Renal cortex interstitium (tissue), 15 donors: ENCODE measurements at places on chromosomes 12 and 14.

DNA sequence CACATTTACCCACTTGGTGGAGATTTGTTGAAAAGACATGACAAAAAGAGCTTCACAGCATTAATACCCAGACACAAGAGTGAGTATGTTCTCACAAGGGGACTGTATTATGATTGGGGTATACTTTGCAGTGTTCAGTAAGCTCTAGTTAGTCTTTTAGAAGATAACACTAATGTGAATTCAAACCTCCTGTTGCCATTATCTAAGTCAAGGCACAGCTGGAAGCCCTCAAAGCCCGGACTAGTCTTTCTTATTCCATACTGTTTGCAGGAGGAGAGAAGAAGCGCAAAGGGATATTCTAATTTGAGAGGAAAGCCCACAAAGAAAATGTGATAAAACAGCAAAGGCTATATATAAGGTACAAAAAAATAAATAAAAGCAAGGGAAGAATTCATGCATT is 445.9 kb downstream of the SOX5 start:
- no peak for DNase-seq

DNA sequence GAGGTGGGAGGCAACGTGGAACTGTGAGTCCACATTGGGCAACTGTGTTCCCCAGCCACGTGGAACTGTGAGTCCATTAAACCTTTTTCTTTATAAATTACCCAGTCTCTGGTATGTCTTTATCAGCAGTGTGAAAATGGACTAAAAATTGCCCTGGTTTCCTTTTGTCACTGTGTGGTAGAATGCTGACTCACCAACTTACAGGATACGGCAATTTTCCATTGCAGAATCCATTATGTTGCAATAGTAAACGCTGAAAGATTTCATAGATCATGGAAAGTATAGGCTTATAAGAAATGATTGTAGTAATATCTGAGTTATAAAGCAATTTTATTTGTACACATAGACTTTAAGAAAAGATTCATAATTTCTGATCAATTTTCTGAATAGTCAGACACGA is 93.0 kb downstream of the GTF2A1 start:
- DNase-seq: no peak

DNA sequence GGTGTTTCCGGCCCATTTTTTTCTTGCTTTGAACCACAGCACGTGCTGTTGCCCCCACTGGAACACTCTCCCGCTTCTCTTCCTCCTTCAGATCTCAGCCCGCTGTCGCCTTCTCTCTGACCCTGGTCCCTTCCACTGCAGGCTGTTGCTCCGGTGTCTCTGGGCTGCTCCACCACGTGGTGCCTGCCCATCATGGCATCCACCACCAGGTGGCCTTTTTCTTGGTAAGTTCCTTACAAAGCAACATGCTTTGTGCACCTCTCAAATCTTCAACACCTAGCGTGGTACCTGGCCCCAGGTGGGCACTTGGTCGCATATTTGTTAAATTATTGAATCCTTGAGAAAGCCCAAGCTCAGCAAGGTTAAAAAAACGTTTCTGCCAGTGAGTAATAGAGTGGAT is 19.1 kb downstream of the TUNAR start:
- DNase-seq: no peak

GRCh38 chr12:75452675-75453330 is 27.8 kb upstream of the GLIPR1 start:
- DNase-seq: no peak

DNA sequence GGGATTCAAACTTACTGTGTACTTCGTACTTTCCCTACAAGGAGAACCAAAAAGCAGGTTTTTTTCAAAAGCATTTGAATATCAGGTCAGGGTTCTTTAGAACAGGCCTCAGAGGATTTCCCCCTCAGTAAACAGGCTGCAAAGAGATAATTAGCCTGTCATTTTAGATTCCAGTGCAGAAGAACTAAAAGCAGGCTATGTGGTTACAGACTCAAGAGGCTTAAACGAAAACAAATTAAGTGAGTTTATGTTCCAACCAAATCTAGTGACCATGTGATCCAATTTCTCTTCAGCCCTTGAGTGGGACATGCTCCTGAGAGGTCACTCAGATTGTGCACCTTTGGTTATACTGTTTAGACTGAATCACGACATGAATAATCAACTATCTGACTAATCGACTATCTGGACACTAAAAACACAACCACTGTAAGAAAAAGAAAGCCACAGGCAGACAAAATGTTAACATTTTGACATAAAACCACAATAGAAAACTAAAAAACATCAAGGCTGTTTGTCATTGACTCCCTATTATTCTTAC is 4.5 kb downstream of the TMED8 start:
- no peak for DNase-seq

GRCh38 chr12:43969882-43970281 is 134.0 kb downstream of the TMEM117 start:
- no peak for DNase-seq

DNA sequence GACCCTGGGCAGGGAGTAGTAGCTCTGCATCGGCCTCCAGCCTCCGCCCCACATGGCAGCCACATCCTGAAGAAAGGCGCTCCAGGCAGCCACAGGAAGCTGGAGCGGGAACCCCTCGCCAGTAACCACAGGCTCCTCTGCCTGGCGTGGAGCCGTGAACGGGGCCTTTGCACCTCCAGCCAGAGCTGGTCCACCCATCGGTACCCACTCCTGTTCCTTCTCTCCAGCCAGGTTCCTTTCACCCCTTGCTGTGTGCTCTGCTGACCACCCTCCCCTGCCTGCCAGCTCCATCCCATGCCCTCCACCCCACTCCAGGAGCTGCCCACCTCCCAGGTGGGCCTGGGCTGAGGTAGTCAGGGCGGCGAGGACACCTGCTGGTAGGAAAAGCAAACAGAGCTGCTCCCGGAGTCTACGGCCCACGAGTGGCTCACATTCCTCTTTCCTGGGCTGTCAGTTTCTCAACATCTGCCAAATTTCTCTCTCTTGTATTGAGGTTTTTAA is 2.7 kb downstream of the TGFB3 start:
- DNase-seq: no peak

DNA sequence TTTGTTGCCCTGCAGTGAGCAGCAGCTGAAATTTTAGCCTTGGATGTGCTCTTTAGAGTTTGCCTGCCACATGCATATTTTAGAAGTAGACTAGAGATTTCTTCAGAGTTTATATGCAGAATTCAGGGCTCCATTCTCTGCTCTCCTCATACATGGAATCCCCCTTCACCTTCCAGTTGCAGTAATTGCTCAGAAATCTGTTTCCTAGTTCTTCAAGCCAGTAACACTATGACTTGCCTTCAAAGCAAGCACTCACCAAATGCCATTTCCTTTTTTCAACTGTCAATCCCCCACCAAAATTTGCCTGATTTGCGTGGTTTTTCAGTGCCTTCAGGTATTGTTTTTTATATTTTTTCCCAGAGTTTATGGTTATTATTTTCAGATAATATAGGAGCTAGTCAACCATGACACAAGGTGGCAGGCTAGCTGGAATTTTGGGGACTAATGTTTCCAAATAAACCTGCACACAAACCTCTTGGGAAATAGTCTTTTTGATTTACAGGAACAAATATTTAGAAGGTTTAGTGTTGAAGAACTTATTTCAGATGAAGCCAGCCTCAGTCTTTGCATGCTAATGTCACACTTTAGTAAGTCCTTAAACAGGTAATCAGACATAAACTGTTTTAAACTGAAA is 79.2 kb downstream of the ASCL1 start:
- no peak for DNase-seq

GRCh38 chr12:33690562-33690961 is 250.9 kb upstream of the SYT10 start:
- DNase-seq: no peak

DNA sequence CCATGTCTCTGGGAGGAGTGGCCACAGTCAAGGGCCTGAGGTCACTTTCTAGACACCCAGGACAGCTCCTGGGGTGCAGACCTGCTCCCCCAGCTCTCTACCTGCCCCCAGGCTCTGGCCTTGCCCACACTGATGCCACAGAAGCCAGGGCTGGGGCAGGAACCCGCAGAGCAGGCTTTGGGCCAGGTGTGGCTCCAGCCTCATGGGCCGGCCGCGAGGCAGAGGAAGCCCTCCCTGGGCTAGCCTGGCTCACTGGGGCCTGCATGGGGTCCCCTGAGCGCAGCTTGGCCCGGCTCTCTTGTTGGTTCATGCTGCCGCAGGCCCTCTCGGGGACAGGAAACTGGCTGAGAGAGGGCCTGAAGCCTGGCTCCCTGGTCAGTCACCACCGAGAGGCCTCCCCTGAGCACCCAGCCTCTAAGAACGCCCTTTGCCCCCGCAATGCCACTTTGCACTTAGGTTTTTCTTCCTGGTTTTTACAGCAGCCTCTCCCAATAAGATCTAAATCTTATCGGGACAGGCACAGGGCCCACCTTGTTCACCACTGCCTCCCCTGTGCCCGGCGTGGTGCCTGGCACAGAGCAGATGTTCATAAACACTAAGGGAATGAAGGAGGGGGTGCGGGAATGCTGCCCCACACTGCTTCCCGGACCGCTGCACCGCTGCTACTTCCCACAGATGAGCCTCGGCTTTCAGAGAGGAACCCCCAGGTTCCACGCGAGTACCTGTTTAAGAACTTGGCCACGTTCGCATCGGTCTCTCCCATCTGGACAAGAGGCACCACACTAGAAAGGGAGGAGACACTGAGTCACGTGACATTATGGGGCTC is 14.7 kb downstream of the MMAB start:
- no peak for DNase-seq

GRCh38 chr12:108112832-108113556 is 16.1 kb upstream of the WSCD2 start:
- no peak for DNase-seq

GRCh38 chr12:116257215-116257614 is 20.3 kb downstream of the MED13L start:
- DNase-seq: no peak

GRCh38 chr12:71190822-71191221 is 33.0 kb upstream of the TSPAN8 start:
- no peak for DNase-seq

DNA sequence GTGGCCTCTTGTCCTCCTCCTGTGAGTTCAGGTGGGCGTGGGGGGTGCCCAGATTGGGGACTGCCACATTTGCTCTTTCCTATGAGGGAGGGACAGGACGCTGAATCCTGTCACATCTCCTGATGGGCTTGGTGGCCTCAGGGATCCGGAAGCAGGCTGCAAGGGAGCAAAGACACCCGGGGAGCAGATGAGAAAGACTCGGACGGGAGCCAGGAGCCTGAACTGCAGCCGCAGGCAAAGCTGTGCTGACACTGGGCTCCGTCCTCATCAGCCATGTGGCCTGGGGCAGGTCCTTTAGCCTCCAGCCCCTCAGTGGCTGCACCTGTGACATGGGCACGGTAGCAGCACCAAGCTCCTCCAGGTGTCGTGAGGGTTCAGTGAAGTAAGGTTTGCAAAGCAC is 40.8 kb upstream of the RFLNA start:
- DNase-seq: no peak

DNA sequence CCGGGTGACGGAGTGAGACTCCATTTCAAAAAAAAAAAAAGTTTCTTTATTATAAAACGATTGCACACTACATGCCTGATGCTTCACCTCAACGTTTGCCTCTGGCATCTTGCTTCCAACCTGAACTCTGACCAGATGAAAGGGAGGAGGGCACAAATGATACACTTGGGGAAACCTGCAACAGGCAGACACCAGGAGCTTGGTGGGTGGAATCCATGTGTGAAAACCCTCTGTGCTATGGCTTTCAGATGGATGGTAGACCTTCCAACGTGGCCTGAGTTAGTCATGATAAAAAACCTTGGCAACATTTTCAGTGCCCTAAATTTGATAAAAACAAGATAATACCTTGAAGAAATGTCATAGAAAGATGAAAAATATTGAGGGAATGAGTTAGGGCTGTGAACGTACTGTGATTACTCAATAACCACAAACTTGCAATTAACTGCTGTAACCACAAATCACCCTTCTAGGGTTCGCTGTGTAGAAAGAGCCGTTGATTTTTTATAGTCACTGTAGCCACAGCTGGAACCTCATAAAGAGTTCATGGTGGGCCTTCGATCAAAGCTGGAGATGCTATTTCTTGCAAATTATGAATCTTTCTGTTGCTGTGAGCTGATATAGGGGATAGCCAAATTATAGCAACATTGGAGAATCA is 26.1 kb upstream of the GZMB start:
- no peak for DNase-seq

DNA sequence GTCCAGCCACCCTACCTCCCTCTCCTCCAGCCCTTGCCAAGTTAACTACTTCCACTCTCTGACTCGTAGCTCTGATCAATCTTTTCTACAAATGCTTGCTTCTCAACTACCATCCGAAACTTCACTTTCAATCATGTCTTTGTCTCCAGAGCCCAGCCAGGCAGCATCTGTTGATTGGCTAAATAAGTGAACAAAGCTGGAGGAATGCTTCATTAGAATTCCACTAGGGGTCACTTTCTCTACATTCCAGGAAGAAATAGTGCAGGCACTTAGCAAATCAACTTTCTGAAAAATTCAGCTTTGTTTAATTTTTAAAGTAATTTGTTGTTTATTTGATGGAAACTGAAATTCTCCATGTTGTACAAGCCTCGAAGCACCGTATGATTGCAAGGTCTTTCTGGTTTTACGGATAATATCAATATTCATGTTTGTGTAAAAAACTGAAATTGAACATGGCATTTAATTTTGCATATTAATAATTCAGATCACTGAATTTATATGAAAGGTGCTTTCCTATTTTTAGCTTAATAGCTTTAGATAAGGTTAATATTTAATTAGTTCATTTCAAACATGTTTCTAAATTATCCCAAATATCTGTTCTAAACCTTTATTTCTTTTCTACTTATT is 32.4 kb upstream of the HELB start:
- no peak for DNase-seq
